ENCODE measurements at places on chromosomes 1 and 21.
A peak's percentile ranks its signal among the peaks of the same experiment; 100 is the strongest.

DNA sequence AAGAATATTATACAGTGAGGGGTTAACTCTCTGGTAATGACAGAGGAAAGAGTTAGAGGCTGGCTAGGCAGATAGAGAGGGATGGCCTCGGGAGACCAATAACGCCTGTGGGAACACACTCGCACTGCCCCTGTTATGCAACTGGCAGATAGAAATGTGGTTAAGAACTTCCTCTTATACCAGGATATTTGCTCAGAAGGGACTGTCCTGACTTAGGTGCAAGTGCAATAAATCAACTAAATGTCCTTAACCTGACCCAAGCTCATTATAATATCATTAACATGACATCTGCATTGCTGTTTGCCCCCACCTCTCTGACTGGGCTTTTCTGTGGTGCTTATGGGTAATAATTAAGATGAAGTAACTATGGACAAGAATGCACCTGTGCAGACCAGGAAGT lies 1518.0 kb downstream of the NCAM2 start:
- DNase-seq, result no peak

GRCh38 chr1:91575909-91576519 lies 75.4 kb downstream of the CDC7 start:
- no peak for DNase-seq

- peak; percentile 46 for DNase-seq
Observed at GRCh38 chr1:220748089-220748934, at the start of gene MTARC2. Gene MTARC2, plus strand, starts transcription at chr1:220748322. Its CDS starts 210 bp downstream, at chr1:220748532.

GRCh38 chr1:85898861-85899260 lies 190.6 kb upstream of the ZNHIT6 start:
- no peak for DNase-seq

DNA sequence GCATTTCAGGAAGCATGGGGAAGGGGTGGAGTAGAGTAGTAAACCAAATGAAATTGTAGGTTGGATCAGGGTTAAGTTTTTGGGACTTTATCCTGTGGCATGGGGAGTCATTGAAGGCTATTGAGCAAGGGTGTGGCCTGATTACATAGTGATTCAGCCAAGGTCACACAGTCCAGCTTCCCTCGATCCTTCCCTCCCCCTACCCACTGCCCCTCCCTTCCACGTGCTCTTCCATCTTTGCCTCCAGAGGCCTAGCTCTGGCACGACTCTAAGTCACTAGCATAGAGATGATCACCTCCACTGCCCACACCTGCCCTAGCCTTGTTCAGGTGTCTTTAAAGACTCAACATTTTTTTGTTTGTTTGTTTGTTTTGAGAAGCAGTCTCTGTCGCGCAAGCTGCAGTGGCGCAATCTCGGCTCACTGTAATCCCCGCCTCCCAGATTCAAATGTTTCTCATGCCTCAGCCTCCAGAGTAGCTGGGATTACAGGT lies 37.2 kb upstream of the SLC9A1 start:
- DNase-seq, result no peak

GRCh38 chr1:72516826-72517225 lies 234.5 kb upstream of the NEGR1 start:
- no peak for DNase-seq

DNA sequence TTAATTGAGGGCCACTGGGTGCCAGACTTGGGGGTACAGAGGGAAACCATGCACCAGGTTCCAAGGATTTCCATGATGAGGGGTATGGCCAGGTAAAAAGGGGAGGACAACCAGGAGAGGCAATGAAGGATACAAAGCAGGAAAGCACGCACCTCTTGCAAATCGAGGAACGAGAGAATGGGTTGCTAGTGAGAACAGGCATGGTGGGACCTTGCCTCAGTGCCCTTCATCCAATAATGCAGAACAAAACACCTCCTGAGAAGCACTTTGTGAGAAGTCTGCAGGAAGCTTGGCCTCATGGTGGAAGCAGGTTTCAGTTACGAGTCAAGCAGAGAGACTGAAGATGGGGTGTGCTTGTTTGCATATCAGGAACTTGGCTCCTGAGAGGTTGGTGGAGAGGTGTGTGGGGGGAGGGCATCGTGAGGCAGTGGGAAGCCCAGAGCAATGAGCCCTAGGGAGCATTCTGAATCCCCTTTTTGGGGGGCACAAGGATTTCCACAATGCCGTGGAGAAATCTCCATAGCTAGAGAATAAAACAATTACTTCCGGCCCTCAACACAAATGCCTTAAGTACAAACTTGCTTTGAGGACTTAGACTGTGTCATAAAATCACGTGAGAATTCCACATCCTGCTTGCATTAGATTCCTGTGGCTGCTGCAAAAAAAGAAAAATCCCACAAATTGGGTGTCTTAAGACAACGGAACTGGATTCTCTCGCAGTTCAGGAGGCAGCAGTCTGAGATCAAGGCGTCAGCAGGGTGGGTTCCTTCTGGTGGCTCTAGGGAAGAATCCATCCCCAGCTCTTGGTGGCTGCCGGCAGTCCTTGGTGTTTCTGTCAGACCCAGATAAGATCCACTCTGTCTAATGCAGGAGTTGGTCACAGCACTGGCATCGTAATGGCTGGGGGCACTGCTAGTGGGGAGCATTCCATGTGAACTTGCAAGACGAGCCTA lies 54.9 kb upstream of the BACE2 start:
- DNase-seq, result no peak

- DNase-seq, result no peak
Observed at GRCh38 chr1:26784023-26784871, 3.5 kb upstream of the PIGV start.

DNA sequence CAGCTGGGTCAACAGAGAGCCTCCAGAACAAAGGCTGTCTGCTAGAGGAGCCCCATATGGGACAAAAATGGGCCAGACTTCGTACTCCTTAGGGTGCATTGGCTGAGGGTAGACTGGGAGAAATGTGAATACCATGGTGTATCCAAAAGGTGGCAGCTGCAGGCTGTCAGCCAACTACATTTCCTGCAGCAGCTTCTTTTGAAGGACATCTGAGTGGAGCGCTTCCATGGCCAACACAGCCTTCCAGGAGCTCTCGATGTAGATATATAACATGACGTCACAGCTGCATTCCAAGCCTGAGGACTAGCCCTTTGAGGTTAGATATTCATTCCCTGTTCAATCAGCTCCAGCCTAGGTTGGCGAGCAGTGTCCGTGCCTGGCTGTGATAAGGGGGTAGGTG lies 107.7 kb downstream of the MAB21L3 start:
- DNase-seq, result no peak

DNA sequence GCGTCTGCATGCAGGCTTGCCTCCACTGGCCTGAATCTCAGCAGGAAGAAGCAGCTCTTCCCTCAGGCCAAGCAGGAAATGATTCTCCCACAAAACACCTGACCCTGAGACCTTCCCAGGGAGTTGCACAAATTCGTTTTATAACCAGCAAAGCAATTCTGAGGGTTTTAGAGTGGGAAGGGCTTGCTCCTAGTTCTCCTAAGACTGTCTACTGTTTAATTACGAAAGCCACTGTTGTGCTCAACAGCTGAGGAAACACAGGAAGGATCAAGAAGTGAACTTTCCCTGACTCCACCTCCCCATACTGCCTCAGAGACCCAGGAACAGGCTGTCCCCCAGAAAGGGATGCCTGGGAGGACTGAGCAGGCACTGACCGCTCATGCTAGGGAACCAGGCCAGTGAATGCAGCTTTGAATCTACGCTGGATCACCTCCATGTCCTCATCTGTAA lies 37.0 kb upstream of the PUM1 start:
- DNase-seq, result no peak

DNA sequence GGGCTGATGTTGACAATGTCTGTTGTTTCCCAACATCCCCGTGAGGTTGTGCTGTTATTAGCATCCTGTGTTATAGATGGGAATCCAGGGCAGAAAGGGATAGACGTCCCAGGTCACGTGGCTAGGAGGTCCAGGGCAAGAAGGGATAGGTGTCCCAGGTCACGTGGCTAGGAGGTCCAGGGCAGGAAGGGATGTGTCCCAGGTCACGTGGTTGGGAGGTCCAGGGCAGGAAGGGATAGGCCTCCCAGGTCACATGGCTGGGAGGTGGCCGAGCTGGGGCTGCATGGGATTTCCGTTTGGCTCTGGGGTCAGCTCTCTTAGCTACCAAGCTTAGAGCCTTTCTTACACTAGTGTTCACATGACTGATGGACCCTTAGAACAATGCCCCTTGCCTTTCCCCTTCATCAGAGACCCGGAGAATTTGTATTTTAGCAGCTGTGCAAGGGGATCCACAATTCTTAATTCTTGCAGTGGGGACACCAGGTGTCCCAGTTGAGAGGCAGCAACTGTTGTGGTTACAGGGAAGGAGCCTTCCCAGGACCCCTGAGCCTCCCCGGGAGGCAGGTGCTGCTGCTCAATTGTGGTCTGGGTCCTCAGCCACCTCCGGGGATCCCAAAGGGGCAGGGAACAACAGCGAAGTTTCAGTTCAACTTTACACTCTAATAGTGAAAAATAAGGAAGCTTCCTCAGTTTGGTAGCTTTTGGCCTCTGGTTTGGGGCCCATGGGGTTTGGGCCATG lies 69.2 kb downstream of the UMODL1 start:
- no peak for DNase-seq

DNA sequence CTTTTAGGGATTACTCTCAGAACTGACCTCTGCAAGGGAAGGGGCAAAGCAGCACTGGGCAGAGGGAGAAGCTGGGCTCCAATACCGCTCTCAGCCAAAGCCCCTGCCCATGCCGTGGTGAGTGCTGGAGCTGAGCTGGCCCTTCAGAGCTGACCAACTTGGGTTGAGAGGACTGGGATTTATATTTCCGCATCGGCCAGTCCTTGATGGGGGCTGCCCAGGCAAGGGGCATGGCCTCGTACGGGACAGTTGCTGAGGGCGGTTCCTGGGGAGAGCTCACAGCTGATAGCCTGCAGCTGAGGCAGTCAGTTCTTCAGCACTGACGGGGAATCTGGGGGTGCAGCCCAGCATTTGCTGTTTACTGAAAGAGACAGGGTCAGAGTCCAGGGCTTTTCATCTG lies 8.0 kb downstream of the HUNK start:
- DNase-seq, result no peak

DNA sequence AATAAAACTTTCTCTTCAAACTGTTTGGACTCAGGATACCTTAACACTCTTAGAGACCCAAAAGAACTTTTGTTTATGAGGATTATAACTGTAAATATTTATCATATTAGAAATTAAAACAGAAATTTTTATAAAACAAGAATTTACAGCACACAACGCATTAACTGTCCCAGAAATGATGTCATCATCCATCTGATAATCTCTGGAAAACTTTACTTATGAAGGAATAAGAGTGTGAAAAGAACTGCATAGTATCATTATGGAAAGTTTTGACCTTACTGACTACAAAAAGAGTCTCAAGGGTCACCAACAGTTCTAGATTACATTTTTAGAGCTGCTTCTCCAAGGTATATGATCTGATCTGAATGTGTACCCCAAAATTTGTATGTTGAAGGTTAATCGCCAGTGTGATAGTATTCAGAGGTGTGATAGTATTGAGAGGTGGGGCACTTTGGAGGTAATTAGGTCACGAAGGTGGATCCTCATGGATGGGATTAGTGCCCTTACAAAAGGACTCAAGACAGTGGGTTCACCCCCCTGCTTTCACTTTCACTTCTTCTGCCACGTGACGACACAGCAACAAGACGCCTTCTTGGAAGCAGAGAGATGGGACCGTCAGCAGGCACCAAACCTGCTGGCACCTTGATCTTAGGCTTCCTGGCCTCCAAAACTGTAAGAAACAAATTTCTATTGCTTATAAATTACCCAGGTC lies 95.7 kb upstream of the NR5A2 start:
- no peak for DNase-seq

DNA sequence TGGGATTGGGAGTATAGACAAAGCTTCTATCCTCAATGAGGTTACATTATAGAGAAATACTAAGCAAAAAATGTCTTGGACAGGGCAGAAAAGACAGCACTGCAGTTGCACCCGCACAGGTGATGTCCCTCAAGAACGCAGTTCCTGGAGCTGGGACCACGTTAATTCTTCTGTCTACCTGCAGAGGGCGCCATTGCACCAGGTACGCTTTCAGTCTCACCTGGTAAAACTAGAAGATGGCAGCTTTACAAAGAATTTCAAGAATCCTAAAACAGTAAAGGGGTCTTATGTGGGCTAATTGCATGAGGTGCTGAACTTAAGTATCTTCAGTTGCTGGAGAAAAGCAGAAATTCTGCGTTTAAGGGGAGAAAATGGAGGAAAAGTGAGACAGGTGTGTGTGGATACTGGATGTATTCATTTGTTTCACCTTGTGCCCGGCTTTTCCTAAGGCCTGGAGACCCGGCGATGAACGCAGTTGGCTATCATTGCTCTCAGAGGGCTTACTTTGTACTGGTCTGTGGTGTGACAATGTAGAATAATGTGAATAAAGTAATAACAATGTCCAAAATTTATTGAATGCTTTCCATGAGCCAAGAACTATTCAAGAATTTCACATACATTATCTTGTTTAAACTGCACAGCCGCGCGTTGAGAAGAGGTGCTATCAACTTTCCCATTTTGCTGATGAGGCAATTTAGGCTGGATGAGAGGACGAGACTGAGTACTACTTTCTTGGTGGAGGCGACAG lies 276.3 kb upstream of the GREM2 start:
- DNase-seq, result peak; percentile 28

GRCh38 chr1:226722901-226723656 lies 16.0 kb downstream of the ITPKB start:
- DNase-seq, result no peak

DNA sequence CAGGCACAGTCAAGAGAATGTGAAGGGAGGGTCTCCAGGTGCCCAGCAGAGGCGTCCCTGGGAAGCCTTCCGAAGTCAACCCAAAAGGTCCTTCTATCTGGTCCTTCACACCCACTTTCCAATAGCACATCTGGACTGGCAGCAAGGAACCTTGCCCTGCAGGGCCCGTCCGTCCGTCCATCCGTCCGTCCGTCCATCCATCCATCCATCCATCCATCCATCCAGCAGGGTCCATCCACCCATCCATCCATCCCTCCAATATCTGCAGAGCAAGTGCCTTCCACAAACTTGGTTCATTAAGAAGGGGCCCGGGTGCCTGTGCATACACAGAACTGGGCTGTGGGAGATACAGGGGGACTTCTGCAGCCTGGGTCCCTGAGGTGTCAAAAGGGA lies 31.6 kb downstream of the SLC45A1 start:
- no peak for DNase-seq

GRCh38 chr21:35943752-35944151 lies 116.6 kb downstream of the SETD4 start:
- DNase-seq, result no peak

All from GM12892 (cell line).